ENCODE measurements at places on chromosomes 3 and 15.

GRCh38 chr3:194019398-194020165 is 116.4 kb upstream of the HES1 start:
- no peak for DNase-seq

GRCh38 chr15:25663515-25663914 is 199.6 kb downstream of the ATP10A start:
- DNase-seq: no peak

- DNase-seq: peak; percentile 77
Observed at GRCh38 chr15:56245871-56246814, 2.5 kb upstream of the RFX7 start.

- DNase-seq: no peak
Observed at GRCh38 chr15:83947156-83947555, 288.4 kb upstream of the GOLGA6L4 start.

GRCh38 chr3:131091768-131092167 is 65.1 kb downstream of the NEK11 start:
- no peak for DNase-seq

DNA sequence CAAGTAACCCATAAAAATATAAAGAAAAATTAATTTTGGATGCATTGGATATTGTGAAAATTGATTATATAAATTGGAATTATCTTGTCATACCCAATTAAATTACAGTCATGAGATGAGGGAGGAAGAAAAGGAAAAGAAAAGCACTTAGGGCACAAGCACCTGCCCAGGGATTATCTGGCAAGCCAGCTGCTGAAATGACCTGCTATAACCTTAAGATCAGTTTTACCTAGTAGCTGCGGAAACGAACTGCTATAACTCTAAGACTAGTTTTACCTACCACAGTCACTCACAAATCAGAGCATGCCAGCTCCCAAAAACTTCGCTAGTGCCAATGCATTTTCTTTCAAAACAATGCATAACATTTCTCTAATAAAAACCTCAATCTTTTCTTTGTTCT is 26.2 kb downstream of the LRRFIP2 start:
- no peak for DNase-seq

DNA sequence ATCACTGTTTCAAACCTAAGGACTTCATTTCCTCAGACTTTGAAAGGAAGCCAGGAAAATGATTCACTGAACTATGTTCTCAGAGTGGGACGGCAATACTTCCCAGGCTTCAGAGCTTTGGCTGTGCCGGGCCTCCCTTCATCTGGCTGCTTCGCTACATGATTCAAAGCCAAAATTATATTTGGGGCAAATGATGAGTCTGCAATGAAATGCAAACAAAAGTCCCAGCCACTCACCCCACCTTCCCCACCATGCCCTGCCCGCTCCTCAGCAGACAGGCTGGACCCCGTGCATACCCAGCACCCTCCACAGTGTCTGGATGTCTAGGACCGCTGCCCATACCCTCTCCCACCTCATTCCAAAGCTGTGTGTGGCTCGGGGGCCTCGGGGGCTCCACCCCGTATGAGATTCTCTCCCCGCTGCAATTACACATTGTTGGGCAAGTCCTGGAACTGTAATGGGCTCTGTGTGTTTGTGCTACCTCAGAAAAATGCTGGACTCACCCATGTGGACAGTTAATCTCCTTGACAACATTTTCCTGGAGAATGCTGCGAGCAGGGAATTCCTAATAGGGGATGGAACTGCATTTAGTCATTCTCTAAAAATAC is 32.2 kb downstream of the ATP10A start:
- DNase-seq: no peak

DNA sequence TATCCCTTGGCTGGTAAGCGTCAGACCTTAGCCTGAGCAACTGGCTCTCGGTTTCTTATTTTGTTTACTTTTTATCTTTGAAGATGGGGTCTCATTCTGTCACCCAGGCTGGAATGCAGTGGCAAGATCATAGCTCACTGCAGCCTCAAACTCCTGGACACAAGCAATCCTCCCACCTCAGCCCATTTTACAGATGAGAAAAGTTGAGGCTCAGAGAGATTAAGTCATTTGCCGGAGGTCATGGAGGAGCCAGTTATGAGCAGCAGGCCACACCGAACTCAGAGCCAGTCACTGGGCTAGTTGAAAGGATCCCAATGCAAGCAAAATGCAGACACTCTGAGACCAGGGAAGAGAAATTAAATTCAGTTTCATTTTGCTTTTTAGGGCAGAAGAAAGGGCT is 293.6 kb downstream of the SHQ1 start:
- no peak for DNase-seq

DNA sequence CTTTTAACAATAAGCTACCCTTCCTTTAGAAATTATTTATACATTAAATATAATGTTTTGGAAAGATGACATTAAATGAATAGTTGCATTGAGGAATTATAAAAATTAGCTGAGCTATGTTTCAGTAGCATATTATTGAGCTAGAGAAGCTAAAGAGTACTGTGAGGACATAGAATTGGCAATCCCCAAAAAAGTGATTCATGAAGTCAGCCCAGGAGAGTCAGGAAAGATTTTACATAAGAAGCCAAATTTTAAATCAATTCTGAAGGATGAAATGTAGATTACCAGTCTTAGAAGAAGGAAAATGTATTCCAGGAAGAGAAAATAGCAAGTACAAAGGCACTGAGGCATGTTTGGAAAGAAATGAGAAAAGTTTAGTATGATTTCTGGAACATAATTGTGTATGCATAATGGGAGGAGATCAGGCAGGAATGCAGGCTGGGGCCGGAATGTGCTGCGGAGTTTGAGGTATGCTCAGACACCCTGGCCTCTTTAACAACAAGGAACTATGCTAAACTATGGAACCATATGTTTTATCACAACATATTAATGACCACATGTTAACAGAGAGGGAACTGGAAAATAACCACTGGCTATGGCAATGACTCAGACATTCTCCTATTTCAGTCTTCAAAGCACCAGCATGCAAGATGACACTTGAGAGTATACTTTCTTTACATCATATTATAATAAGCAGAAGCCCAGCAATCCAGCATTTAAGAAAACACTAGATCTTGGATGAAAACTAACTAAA is 103.3 kb upstream of the COL8A1 start:
- DNase-seq: no peak

DNA sequence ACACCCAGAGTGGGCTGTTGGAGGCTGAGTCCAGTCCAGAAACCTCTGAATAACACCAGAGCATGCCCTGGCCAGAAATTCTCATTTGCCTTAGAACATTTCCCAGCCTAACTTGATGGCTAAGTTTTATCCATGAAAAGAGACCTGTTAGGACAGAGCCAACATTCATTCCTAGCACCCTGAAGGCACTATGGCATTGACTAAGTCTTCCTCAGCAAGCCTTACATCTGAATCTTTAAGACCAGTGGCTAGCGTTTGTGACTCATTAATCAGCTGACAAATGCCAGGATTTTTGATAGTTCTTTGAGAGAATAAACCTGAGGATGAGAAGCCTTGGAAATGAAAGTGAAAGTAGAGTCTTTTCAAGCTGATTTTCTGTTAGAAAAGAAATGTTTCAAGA is 1087.1 kb upstream of the ALCAM start:
- no peak for DNase-seq

GRCh38 chr15:98953000-98953787 is 54.4 kb downstream of the PGPEP1L start:
- no peak for DNase-seq

DNA sequence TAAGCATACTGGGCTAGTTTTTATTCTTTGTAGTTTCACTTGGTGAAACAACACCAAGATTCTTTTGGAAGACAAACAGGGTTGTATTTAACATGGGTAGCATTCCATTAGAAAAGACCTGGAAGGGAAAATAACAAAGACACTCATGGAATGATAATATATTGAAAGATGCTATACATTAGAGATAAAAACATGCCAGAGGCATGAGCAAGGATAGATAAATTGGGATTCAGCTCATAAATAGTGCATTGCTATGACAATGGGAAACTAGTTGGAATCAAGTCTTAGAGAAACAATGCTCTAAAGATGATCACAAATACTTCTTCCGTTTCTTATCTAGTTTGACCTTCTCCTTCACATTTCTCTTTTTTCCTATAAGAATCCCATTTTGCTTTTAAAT is 677.4 kb downstream of the ZNF385D start:
- no peak for DNase-seq

- no peak for DNase-seq
Observed at GRCh38 chr3:29540544-29540943, 259.7 kb downstream of the RBMS3 start.

DNA sequence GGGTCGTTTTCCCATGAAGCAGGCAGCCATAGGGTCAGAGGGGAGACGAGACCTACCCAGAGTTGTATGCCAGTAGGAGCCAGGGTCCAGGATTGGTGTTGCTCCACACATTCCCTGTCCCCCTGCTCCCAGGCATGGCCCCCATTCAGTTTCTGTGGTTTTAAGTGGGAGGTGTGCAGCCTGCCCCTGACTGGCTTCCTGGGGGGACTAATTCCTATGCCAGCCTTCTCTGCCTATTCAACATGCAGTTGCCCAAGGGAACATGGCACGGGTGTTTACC is 126.3 kb downstream of the EEFSEC start:
- DNase-seq: no peak

DNA sequence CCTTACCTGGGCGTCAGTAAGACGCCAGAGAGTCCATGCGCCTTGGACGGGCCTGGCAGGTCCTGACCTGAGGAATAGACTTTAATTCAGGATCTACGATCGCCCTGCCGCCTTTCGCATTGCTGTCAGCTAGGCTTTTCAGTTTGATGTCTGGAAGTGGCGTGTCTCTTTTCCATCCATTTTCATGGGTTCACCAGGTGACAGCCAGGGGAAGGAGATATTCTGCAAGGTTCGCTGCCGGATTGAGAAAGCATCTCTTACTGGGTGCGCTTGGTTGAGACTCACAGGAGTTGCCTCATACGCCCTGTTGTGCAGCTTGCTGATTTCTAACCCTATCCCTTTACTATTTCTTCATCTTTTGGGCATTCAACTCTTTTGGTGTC is 7.4 kb downstream of the EPHA3 start:
- no peak for DNase-seq

DNA sequence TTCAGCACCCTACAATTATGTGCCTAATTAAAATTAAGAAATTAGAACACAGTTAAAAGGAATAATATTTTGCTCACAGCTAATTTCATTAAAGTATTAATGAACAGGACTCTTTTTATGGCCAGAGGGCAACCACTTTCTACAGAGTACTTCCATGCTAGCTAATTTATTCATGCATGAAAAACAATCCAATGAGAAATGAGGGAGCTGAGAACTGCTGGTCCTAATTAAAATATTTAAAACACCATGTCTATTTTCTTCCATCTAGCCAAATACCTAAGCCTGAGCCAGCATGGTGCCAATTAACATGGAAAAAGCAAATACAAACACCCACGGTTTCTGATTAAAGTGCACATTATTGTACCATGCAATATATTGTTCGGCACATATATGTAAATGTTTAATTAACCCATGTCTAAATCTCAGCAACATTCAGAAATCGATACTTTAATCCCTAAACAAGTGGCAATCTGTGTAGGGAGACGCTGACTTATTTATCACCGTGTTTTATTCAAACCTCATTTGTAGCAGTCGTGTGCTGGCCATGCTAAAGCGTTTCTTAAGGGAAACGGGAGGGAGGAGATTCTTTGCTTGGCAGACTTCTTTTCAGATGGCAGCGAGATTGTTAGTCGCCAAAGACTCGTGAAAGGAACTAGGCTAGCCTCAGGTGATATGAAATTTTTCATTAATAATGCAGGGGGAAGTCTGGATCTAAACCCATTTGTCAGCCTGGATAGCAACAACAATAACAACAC is 193.5 kb downstream of the ANXA2 start:
- no peak for DNase-seq

DNA sequence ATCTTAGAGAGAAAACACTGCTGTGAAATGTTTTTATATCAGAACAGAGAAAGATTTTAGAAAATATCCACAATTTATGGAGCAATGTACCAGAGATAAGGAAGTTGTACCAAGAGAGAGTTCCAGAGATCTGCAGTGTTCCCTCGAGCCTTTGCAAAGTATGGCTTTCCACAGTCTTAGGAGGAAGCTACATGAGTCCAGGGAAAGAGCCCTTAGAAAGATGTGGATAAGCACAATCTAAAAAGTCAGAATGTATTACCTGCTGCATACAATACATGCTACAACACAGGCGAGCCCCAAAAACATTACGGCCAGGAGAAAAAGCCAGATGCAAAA is 56.4 kb downstream of the ZNF860 start:
- no peak for DNase-seq

DNA sequence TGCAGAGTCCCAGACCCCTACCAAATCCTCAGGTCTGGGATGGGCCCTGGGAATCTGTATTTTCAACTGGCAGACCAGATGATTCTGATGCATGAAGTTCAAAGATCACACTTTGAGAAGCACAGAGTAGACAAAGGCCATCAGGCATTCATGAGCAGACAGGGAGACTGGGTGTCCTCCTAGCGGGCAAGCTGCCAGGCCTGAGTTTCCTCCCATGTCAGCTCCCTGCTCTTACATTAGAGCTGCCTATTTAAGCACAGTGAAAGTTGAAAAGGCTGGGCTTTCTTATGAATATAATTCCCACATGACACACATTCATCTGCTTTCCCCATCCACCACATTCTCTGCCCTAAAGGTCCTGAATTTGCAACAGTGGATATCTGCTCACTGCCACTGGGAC is 14.0 kb downstream of the CAPN3 start:
- DNase-seq: no peak

DNA sequence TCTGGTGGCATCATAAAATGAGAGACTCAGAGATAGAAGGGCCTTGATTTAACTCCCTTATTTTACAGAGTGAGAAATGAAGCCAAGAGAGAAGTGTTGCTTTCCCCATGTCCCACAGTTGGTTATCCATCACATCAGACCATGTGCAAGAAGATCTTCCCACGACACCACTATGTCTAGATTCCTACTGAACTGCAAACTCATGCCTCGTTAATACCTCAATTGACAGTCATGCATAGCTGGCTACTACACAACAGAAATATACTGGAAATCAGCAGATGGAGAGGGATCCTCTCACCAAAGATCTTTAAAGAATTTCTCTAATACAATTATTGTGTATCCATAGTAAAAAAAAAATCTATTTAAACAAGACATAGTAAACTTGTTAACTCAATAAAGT is 33.3 kb downstream of the PEAK1 start:
- DNase-seq: no peak

DNA sequence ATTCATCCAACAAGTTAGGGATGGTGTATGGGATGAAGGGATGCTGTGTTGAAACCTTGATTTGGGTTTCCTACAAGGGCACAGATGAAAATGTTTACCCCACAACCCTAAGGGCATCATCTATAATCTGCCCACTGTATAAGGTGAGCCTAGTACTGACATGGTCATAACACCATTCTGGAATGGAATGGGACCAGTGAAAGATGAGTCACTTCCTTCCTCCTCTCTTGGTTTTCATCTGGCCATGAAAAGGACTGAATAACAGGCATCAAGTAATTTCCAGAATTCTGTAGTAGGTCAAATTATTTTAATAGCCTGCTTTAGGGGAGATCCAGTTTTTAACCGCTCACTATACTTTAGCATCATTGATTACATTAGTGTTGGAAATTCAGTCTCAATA is 538.6 kb downstream of the NR2F2 start:
- DNase-seq: no peak

- no peak for DNase-seq
Observed at GRCh38 chr3:140508550-140508949, 169.3 kb upstream of the TRIM42 start.
